ENCODE measurements at places on chromosomes 3 and 15.

- no peak overlapping the region for H3K4me3 ChIP-seq
- H3K4me1 ChIP-seq, result peaks cover 3% of the 10 kb centered on the region
- peak overlapping the region; percentile 13 for H3K27ac ChIP-seq
- H3K27me3 ChIP-seq, result peaks cover 4% of the 10 kb centered on the region
These were observed 25.9 kb upstream of the GOLGA8B start for GRCh38 chr15:34609102-34610057.

DNA sequence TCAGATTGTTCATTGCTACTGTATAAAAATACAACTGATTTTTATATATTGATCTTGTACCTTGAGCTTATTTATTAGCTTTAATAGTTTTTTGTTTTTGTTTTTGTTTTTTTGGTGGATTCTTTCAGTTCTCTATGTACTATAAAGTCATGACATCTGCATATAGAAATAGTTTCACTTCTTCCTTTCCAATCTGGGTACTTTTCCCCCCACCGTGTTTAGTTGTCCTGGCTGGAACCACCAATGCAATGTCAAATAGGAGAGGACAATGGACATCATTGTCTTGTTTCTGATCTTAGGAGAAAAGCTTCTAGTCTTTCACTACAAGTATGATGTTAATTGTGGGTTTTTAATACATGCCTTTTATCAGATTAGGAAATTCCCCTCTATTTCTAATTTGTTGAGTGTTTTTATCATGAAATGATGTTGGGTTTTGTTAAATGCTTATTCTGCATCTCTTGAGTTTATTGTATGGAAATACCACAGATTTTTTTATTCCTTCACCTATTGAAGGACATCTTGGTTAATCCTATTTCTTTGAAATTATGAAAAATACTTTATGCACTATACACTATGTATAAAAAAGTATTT lies 2.8 kb upstream of the XCR1 start:
- no peaks in the 10 kb centered on the region for H3K36me3 ChIP-seq
- H3K27me3 ChIP-seq, result no peaks in the 10 kb centered on the region
- H3K27ac ChIP-seq, result no peak overlapping the region
- H3K4me3 ChIP-seq, result no peak overlapping the region

GRCh38 chr3:11195721-11196332 lies 41.5 kb downstream of the HRH1 start:
- H3K4me1 ChIP-seq, result no peaks in the 10 kb centered on the region
- no peak overlapping the region for H3K4me3 ChIP-seq

DNA sequence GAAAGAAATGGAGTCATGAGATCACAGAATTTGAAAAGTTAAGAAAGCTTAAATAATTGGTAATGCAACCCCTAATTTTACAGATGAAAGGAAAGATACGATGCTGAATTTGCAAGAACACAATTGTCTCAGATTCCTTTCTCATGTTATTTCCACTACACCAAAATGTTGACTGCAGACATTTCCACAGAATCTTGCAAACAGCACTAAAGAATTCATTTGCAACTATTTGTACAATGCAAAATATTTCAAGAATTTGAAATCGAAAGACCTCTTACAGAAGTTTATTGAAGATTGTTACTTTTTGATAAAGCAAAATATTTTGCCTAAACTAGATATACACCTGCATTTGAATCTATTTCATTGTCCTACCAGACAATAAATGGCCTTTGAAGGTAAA lies 194.1 kb upstream of the KCNMB2 start:
- no peak for DNase-seq
- H3K4me3 ChIP-seq, result no peak overlapping the region
- no peaks in the 10 kb centered on the region for H3K4me1 ChIP-seq
- H3K36me3 ChIP-seq, result no peaks in the 10 kb centered on the region
- H3K27ac ChIP-seq, result no peak overlapping the region

GRCh38 chr15:96421178-96421601 lies 90.7 kb downstream of the NR2F2 start:
- H3K36me3 ChIP-seq, result no peaks in the 10 kb centered on the region
- no peak overlapping the region for H3K27ac ChIP-seq
- H3K4me3 ChIP-seq, result no peak overlapping the region
- H3K27me3 ChIP-seq, result peaks cover 76% of the 10 kb centered on the region
- DNase-seq, result no peak
- no peaks in the 10 kb centered on the region for H3K4me1 ChIP-seq

DNA sequence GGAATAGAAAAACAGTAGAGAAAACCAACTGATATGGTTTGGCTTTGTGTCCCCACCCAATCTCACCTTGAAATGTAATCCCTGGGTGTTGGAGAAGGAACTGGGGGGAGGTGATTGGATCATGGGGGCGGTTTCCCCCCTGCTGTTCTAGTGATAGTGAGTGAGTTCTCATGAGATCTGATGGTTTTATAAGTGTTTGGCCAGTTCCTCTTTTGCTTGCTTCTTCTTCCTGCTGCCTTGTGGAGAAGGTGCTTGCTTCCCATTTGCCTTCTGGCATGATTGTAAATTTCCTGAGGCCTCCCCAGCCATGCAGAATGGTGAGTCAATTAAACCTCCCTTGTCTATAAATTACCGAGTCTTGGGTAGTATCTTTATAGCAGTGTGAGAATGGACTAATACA lies 48.4 kb downstream of the EOMES start:
- no peak overlapping the region for H3K27ac ChIP-seq
- H3K4me1 ChIP-seq, result no peaks in the 10 kb centered on the region
- no peaks in the 10 kb centered on the region for H3K36me3 ChIP-seq
- no peak for DNase-seq
- H3K4me3 ChIP-seq, result no peak overlapping the region
- H3K27me3 ChIP-seq, result no peaks in the 10 kb centered on the region

GRCh38 chr3:188007897-188008296 lies 146.1 kb upstream of the LPP start:
- no peaks in the 10 kb centered on the region for H3K27me3 ChIP-seq
- H3K4me1 ChIP-seq, result no peaks in the 10 kb centered on the region
- H3K27ac ChIP-seq, result peak overlapping the region; percentile 72
- peak; percentile 86 for DNase-seq

DNA sequence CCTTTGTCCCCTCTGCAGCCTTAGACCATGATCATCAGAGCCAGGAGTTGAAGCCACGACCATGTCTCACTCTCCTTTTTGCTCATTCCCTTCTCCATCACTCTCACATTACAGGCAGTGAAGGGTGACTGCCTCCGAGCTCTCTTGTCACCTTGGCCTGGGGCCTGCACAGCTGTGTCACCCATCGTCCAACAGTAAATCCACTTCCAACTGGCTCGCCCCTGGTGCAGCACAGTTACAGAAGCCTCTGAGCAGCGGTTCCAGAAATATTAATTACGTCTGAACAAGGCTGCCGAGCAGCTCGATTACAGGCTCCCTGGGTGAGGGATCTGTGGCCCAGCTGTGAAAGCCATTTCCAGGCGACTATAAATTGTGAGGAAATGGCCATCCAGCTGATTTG lies 528.2 kb downstream of the NR2F2 start:
- H3K4me1 ChIP-seq, result no peaks in the 10 kb centered on the region
- no peak for DNase-seq
- H3K27ac ChIP-seq, result no peak overlapping the region
- H3K27me3 ChIP-seq, result no peaks in the 10 kb centered on the region

DNA sequence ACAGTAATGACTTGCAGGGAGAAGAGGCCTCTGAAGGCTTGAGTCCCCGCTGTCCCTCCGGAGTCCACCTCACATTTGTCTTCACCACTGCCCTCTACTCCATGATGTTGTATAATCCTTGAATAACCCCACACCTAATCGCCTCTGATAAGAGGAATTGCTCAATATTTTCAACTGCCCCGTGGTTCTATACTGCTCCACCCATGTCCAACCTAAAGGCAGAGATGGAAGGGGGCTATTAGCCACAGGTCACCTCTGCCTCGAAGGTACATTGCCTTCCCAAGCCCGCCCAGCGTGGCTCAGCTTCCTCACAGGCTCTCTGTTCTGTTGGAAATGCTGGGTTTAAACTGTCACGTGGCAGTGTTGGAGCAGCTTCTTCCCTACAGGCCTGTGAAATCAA lies 12.4 kb downstream of the TLR9 start:
- no peak overlapping the region for H3K27ac ChIP-seq
- no peaks in the 10 kb centered on the region for H3K27me3 ChIP-seq
- peaks cover 28% of the 10 kb centered on the region for H3K4me1 ChIP-seq
- H3K4me3 ChIP-seq, result no peak overlapping the region
- peaks cover 84% of the 10 kb centered on the region for H3K36me3 ChIP-seq

DNA sequence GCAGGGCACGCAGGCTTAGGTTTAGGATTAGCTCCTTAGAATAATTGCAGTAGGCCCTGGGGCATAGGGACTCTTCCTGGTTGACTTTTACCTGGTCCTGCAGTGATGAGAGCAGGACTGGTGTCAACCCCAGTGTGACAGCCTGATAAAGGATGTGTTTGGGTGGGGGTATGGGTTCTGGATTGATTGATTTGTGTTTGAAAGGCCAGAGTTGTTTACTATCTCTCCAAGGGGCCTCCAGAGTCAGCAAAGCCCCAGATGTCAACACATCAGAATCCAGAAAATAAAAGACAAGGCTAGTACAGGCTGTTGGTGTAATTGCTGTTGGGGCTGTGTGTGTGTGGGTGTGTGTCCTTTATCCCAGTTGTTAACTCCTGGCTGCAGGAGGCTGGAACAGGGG lies 122.3 kb downstream of the CHRNA7 start:
- no peaks in the 10 kb centered on the region for H3K4me1 ChIP-seq
- H3K36me3 ChIP-seq, result no peaks in the 10 kb centered on the region
- no peaks in the 10 kb centered on the region for H3K27me3 ChIP-seq

DNA sequence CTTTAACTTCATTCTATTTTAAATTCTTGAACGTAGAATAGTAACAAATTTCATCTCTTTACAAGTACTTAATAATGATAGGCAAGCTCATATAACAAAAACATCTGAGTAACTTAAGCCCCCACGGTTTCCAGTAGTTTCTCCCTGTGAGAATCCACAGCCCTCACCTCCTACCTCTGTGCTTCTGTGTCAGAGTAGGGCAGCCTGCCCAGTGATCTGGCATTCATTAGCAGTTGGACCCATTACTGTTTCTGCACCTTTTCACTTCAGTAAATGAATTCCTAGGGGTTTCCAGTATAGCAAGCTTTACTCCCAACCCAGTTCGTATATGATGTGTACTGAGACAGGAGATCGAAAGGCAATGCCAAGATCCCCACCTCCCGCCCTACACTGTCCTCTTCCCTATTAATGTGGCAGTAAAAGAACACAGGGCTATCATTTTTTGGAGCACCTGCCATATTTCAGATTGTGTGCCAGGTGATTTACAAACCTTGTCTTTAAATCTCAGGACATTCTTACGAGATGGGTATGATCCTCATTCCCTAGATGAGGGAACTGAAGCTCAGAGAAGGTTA lies 40.8 kb downstream of the EIF2AK4 start:
- H3K4me1 ChIP-seq, result peaks cover 9% of the 10 kb centered on the region
- H3K27me3 ChIP-seq, result no peaks in the 10 kb centered on the region
- H3K36me3 ChIP-seq, result peaks cover 89% of the 10 kb centered on the region
- DNase-seq, result no peak
- H3K27ac ChIP-seq, result no peak overlapping the region
- H3K4me3 ChIP-seq, result no peak overlapping the region

GRCh38 chr15:95127356-95127755 lies 896.0 kb downstream of the MCTP2 start:
- no peak for DNase-seq
- H3K4me1 ChIP-seq, result peaks cover 37% of the 10 kb centered on the region
- H3K27ac ChIP-seq, result peak overlapping the region; percentile 57
- no peaks in the 10 kb centered on the region for H3K27me3 ChIP-seq
- no peak overlapping the region for H3K4me3 ChIP-seq

DNA sequence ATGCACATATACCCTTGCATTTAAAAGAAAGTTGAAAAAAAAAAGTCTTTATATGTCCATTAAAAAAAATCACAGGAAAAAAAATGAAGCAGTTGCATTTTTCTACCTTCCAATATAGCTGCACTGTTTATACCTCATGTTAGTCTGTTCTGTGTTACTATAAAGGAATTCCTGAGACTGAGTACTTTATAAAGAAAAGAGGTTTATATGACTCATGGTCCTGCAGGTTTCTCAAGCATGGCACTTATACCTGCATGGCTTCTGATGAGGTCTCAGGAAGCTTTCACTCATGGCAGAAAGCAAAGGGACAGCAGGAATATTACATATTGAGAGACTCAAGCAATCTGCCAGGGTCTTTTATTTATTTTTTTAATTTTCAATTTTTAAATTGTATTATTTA lies 277.2 kb upstream of the BCHE start:
- no peaks in the 10 kb centered on the region for H3K36me3 ChIP-seq
- no peak for DNase-seq
- no peaks in the 10 kb centered on the region for H3K27me3 ChIP-seq
- H3K27ac ChIP-seq, result no peak overlapping the region
- H3K4me1 ChIP-seq, result no peaks in the 10 kb centered on the region

GRCh38 chr3:122691195-122691594 lies 10.6 kb downstream of the PARP14 start:
- peaks cover 16% of the 10 kb centered on the region for H3K36me3 ChIP-seq
- H3K27me3 ChIP-seq, result no peaks in the 10 kb centered on the region
- no peak for DNase-seq
- no peak overlapping the region for H3K4me3 ChIP-seq
- peak overlapping the region; percentile 1 for H3K27ac ChIP-seq
- H3K4me1 ChIP-seq, result peaks cover 11% of the 10 kb centered on the region

GRCh38 chr3:29354894-29355293 lies 74.0 kb downstream of the RBMS3 start:
- DNase-seq, result no peak
- no peaks in the 10 kb centered on the region for H3K27me3 ChIP-seq
- H3K4me3 ChIP-seq, result no peak overlapping the region
- no peaks in the 10 kb centered on the region for H3K36me3 ChIP-seq
- H3K4me1 ChIP-seq, result peaks cover 14% of the 10 kb centered on the region

DNA sequence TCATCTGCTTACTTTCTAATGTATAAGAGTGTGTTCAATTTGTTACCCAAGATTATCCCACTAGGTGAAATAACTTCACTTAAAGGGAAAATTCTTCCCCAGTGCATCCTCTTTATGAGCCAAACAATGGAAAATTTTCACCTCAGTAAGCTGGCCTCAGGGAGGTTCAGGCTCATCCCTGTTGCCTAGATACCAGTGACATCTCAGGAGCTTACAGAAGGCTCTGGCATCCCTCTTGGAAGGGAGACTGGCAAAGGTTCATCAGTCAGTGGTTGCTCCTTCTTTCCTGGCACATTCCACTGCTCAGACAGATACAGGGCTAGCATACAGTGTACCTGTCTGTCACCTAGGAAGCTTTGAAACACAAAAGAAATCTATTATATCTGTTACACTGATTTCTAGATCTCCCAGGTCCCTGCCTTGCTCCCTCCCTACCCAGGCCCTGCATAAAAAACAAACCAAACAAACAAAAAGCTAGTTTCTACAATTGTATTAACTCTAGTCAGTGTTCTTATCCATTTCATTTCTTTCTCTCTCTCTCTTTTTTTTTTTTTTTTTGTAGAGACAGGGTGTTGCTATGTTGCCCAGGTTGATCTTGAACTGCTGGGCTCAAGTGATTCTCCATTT lies 1.7 kb downstream of the IP6K2 start:
- H3K27ac ChIP-seq, result no peak overlapping the region
- H3K4me1 ChIP-seq, result peaks cover 47% of the 10 kb centered on the region
- peak overlapping the region; percentile 89 for H3K4me3 ChIP-seq
- H3K36me3 ChIP-seq, result peaks cover 9% of the 10 kb centered on the region

GRCh38 chr15:63729115-63729884 lies 104.4 kb downstream of the HERC1 start:
- no peaks in the 10 kb centered on the region for H3K27me3 ChIP-seq
- no peak overlapping the region for H3K4me3 ChIP-seq
- no peaks in the 10 kb centered on the region for H3K4me1 ChIP-seq
- H3K36me3 ChIP-seq, result peaks cover 49% of the 10 kb centered on the region
- no peak overlapping the region for H3K27ac ChIP-seq
- DNase-seq, result no peak

- no peak overlapping the region for H3K27ac ChIP-seq
- no peaks in the 10 kb centered on the region for H3K4me1 ChIP-seq
- H3K4me3 ChIP-seq, result no peak overlapping the region
- no peaks in the 10 kb centered on the region for H3K36me3 ChIP-seq
These were observed 103.8 kb downstream of the CHCHD6 start for GRCh38 chr3:126807795-126808194.

- no peaks in the 10 kb centered on the region for H3K27me3 ChIP-seq
- H3K4me3 ChIP-seq, result no peak overlapping the region
- no peaks in the 10 kb centered on the region for H3K36me3 ChIP-seq
These were observed 323.4 kb downstream of the MECOM start for GRCh38 chr3:169340065-169340464.

All from spleen (tissue), 13 donors.